PC-9 (cell line): ENCODE measurements at places on chromosomes 11 and 22.

GRCh38 chr11:133573081-133573480 lies 40.8 kb upstream of the OPCML start:
- no peak for DNase-seq

GRCh38 chr11:65439331-65440181 lies 17.0 kb downstream of the NEAT1 start:
- no peak for DNase-seq

DNA sequence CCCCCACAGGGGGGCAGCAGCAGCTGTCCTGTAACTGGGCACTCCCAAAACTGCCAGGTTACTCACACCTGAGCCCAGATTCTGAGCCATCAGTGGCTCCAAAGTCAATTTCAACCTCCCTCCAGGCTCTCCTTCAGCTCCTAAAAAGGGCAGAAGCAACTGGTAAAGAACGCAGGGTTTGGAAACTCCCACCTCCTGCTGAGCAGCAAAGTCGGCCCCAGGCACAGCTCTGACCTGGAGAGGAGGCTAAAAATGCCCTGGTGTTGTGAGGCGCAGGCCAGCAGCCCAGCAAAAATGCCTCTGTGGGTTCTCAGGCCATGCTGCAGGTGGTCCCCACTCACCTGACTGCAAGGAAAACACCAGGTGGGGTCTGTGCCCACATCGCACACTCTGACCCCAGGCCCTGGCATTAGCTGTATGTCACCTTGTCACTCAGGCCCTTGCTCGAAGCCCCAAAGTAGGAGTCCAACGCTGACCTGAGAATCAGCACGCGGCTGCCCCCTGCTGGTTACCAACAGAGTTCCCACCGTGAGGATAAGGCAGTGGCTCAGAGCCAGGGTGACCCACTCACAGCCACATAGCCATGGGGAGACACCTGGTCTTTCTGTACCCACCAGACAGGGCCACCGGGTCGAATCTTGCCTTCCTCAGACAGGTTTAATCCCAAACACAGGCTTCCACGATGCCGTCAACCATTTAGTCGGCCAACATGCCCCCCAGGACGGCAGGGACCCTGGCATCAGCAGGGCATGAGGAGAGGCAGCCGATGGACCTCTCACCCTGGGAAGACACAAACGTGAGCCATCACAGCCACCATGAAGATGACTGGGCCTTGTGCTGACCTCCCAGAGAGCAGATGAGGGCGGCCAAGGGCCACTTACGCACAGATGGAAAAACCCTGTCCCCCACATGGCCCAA lies 11.1 kb downstream of the POLR3H start:
- no peak for DNase-seq

DNA sequence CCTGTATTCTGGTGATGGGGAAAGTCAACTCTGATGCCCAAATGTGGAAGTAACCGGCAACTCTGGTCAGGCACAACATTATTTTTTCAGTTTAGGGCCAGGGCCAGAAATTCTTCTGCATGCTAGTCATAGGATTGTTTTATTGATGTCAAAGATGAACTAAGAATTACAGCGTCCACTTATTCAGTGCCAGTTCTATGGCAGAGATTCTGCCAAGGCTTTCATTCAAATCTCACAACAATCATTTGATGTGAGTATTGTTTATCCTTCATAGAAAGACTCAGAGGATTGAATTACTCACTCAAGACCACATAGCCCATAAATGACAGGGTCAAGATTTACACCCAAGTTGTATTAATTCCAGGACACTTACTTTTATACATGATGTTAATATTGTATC lies 87.7 kb downstream of the TMPRSS5 start:
- DNase-seq, result no peak

GRCh38 chr11:57303280-57303989 lies 21.3 kb downstream of the TNKS1BP1 start:
- no peak for DNase-seq

GRCh38 chr11:66068154-66068821 lies 1.8 kb upstream of the PACS1 start:
- peak; percentile 51 for DNase-seq

GRCh38 chr11:31764766-31765165 lies 46.4 kb downstream of the PAX6 start:
- no peak for DNase-seq

GRCh38 chr22:50732681-50733080 lies 5.3 kb upstream of the ACR start:
- DNase-seq, result no peak

DNA sequence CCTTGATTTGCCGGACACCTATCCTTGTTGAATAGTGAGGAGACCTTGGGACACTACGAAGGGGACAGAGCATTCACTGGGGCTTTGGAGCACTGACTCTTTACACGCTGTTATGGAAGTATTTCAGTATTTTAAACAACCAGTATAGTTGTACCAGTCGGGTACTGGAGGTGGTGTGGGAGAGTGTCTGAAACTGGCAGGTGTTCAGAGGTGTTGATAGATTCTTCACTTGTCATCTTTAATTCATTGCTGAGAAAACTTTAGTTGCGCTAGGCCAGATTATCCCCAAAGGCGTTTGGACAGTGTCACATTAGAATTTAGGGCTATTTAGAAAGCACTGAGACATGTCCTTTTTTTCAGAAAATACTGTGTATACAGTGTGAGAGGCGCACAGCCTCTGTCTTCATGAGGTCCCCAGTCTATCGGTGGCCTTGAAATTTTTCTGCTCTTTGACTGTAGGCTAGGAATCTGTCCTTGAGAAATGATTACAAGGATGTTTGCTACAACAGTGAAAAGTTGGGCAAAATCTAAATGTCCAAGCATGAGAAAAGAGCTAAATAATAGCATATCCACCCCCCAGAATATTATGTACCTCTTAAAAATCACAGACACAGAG lies 69.7 kb downstream of the TEAD1 start:
- no peak for DNase-seq

- DNase-seq, result no peak
These were observed 18.5 kb downstream of the PRR33 start for GRCh38 chr11:1873048-1873812.
